ENCODE measurements at places on chromosomes 11 and 22.

DNA sequence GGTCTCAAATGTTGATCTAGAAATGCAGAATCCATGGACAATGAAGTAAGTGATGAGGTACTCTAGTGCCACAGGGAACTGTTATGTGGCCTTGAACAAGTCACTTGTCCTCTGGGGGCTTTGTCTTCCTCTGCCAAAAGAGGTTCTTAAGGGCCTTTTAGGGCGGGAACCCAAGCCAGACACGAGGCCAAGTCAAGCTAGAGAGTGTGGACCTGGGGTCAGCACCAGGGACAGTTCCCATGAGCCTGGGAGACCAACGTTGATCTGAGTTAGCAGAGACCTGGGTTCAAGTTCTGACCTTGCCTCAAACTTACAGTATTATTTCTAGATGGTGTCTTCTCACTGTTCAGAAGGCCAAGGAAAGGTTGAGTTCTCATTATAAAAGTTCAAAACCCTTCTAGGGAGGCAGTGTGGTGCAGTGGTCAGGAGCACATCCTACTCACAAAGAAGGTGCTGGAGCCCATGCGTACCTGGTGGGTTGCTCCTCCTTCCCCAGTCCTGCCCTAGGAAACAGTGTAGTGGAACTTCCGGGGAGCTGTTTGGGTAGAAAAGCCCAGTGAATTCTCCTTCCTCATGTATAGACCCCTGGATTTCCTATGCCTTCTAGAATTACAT is 121.5 kb downstream of the CHST1 start:
- DNase-seq = peak; percentile 25

- peak; percentile 22 for DNase-seq
Observed at GRCh38 chr11:29641201-29641600, 375.6 kb downstream of the KCNA4 start.

GRCh38 chr11:77250881-77251640 is 50.4 kb downstream of the GDPD4 start:
- DNase-seq = peak; percentile 52

DNA sequence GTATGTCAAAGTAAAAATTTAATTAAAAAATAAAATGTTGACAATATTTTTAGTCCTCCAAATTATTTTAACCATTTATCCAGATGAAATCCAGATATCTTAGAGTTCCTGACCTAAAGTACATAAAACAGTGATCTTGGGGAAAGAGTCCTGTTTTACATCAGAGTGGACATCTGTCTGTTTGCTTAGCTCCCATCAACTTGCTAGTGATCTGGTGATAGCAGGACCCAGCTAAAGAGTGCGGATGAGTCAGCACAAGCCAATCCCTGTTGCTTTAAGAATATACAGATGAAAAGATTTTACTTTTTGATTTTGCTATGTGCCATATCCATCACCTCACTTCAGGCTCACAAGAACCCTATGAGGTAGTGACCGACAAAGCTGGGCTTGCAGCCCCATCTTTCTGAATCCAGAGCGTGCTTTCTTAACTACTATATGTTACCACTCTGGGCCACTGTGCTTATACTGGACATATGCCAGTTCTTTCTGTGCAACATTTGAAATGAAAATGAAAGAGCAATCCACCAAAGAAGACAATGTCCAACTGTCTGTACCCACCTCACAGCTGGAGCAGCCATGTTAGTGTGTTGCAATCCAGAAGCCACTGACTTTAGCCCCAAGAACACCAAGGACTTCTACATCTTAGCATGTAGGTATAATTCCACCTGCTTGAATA is 167.6 kb upstream of the SESN3 start:
- DNase-seq = no peak

DNA sequence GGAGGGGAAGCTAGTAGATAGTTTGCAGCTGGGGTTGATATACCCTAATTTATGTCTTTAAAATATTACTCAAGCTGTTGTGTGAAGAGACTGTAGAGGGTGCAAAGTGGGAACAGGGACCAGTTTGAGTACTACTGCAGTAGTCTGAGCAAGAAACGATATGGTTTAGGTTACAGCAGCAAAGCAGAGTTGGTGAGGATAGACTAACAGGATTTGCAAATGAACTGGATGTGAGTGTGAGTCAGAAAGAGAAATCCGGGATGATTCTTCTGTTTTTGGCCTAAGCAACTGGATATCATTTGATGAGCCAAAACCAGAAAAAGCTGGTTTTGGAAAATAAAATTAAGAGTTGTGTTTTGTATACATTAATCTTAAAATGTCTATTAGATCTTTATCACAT is 749.5 kb upstream of the CCDC90B start:
- DNase-seq = no peak

DNA sequence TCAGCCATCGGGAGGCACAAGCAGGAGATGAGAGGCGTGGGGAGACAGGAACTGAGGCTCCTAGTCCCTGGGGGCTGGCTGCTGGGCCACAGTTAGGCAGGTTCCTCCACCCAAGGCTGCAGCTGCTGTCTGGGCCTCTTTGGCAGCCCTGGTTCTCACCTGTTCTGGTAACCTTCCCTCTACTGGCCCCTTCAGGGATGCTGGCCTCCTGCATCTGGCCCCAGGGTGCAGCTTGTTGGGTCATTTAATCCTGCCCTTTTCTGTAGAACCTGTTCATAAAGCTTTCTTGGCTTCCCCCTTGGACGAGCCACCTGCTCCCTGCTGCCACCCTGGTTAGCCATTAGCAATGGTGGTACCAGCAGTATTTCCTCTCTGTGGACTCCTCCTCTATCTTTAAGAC is 5.5 kb downstream of the USH1C start:
- DNase-seq = no peak

- no peak for DNase-seq
Observed at GRCh38 chr22:30187529-30188407, 58.8 kb downstream of the LIF start.

- DNase-seq = no peak
Observed at GRCh38 chr11:116855413-116855812, 18.0 kb upstream of the APOA1 start.

DNA sequence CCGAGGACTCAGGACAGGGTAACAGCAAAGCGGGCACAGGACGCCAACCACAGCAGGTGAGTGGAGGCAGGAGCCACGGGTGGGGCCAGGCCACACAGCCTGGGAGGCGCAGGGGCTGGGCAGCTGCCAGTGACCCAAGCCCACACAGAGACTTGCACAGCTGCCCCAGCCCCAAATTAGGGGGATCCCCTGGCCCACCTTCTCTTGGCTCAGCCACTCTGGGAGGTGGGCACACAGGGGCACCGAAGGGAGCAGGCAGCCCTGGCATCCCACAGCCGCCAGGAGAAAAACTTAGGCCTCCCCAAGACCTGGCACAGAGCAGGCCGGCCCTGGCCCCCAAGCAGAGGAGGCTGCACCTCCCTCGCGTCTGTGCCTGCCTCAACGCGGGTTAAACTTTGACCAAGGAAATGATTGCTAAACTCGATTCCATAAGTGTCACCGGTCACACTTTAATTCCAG is at the start of gene SLC22A12:
Gene SLC22A12 (plus strand): TSS at position 458 of the 459 bp plus-strand sequence. CDS start 337 bp downstream, outside the sequence.
- no peak for DNase-seq
